Urinary bladder (tissue), 4 donors: ENCODE measurements at places on chromosomes 6 and 20. TPM values are rescaled to one million over a fixed set of nuclear protein-coding genes. Genes with fewer than 3 reads are reported as not detected.

Gene SLC22A1
- polyA plus RNA-seq = 0.44 TPM

Gene PLEKHG1
- polyA plus RNA-seq = 6.9 TPM

Gene RUNX2
- 2.6 TPM for polyA plus RNA-seq

Gene C4A
- 126 TPM for polyA plus RNA-seq

Gene PSORS1C1
- polyA plus RNA-seq = 6.8 TPM

Gene MAFB
- 20.0 TPM for polyA plus RNA-seq

Gene MOCS1
- 20.4 TPM for polyA plus RNA-seq
